ENCODE measurements at places on chromosomes 2 and 18. TPM values are rescaled to one million over a fixed set of nuclear protein-coding genes. Genes with fewer than 3 reads are reported as not detected.

DNA sequence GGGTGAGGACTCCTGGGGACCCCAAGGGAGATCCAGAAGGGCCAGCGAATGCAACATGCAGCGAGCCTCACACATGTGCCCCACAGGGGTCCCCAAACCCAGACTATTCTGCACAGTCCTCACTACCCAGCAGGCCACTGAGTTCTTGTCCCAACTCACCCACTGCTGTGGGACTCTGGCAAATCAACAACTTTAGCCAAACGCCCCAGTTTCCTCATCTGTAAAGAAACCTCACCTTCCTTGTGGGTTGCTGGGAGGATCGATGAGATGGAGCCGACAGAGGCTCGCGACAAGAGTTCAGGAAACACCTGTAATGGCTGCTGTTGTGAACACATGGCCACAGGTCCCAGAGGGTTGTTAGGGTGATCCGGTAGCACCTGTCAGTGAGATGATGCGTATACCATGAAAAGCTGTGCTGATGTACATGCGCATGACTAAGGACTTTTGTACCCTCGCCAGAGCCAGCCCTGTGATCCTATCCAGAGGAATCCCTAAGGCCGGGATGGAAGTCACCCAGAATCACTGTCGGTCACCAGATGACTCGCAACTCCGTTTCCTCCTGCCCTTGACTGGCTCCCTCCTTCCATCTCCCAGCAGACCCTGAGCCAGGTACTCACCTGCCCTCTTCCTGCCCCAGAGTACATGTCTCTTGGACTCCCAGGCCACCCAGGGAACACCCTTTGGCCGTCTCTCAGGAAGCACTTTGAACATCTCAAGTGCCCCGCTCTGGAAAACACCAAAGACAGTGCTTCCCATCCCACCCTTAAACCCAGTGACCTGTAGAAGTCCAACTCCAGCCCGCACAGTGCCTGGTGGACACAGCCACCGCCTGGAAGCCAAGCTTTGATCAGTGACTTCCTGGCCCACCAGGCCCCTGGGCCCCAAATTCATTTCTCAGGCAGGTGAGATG lies 103.3 kb upstream of the ID2 start:
- H3K4me1 ChIP-seq: peaks cover 2% of the 10 kb centered on the region
- no peak overlapping the region for H3K4me3 ChIP-seq
- peaks cover 6% of the 10 kb centered on the region for H3K27me3 ChIP-seq
- no peak overlapping the region for H3K27ac ChIP-seq

The RFTN2 gene
- 8.2 TPM for total RNA-seq

The CSRNP3 gene
- 14.7 TPM for total RNA-seq

DNA sequence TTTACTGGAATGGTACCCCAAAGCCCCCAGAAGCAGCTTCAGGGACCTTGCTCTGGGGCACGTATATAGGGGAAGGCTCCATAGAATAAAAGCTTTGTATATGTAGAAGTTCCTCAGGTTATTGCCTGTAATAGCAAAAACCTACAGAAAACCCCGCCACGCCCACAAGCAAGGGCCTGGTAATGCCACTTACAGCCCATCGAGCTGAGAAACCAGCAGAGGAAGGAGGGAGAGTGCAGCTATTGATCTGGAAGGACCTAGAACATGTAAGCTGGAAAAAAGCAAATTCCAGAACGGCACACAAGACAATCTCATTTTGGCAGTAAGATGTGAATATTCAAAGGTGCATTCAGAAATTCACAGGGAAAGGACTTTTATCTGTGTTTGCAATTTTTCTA lies 15.8 kb downstream of the HS1BP3 start:
- peaks cover 6% of the 10 kb centered on the region for H3K4me1 ChIP-seq
- no peaks in the 10 kb centered on the region for H3K36me3 ChIP-seq
- H3K27me3 ChIP-seq: no peaks in the 10 kb centered on the region
- no peak for DNase-seq
- H3K4me3 ChIP-seq: no peak overlapping the region

DNA sequence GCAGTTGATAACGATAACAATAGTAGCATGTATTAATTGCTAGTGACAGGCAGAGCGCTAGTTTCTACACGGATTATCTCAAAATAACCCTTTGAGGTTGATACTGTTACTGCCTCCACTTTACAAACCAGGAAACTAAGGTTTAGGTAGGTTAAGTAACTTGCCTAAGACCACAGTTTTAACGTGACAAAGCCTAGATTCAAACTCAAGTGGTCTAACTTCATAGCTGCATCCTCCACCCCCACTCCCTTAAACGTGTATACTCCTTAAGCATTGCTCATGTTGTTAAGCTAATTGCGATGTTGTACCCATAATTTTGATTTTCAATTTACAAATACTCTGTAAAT lies 1.2 kb downstream of the ME2 start:
- H3K4me1 ChIP-seq: peaks cover 34% of the 10 kb centered on the region
- no peak overlapping the region for H3K27ac ChIP-seq
- H3K4me3 ChIP-seq: peak overlapping the region; percentile 88
- no peaks in the 10 kb centered on the region for H3K36me3 ChIP-seq
- peak; percentile 15 for DNase-seq
- H3K27me3 ChIP-seq: no peaks in the 10 kb centered on the region

DNA sequence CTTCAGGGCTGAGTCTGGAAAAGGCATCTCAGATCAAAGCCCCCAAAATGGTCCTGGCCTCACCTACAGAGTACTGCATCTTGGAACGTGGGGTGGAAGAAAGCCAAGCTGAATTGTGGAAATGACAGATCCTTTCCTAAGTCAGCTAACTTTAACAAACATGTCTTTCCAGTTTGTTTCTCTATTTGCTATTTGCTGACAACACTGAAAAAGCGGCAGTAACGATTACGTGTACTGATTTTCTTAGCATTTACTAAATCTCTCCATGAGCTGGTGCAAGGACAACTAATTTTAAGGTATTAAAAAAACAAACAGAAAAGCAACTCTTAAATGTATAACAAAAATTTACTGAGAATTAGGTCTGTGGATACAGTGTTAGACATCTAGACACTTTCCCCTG lies 1.1 kb downstream of the HIBCH start:
- no peaks in the 10 kb centered on the region for H3K27me3 ChIP-seq
- H3K4me1 ChIP-seq: peaks cover 7% of the 10 kb centered on the region
- H3K36me3 ChIP-seq: no peaks in the 10 kb centered on the region
- peak overlapping the region; percentile 87 for H3K4me3 ChIP-seq

GRCh38 chr2:102770506-102770905 lies 8.7 kb downstream of the TMEM182 start:
- no peak overlapping the region for H3K4me3 ChIP-seq
- no peaks in the 10 kb centered on the region for H3K36me3 ChIP-seq
- peak; percentile 16 for DNase-seq
- H3K4me1 ChIP-seq: peaks cover 9% of the 10 kb centered on the region
- no peaks in the 10 kb centered on the region for H3K27me3 ChIP-seq

DNA sequence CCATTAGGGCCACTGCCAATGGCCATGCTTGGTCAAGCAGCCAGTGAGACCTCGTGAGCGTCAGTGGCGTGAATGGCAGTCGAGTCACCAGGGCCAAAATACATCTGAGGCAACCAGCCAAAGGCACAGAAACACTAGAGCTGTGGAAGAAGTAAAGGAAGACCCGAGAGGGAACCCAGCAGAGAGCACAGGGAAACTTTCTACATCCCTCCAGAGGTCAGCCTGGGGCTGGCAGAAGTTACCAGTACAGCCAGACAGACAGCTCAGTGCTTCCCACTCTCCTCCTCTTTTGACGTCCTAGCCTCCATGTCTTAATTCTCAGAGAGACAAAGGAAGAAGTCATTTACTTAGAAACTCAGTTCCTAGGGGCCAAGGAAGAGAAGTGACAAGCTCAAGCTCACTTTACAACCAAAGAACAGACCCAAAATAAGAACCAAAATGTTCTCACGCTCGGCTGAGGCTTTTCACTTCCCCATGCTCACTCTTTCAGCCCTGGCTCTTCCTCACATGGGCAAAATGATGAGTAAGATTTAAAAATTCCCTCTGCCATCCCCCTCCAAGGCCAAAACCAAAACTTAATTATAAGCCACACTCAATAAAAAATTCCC lies 8.7 kb downstream of the CYRIA start:
- no peak overlapping the region for H3K4me3 ChIP-seq
- no peaks in the 10 kb centered on the region for H3K36me3 ChIP-seq
- no peak overlapping the region for H3K27ac ChIP-seq
- no peaks in the 10 kb centered on the region for H3K27me3 ChIP-seq
- no peak for DNase-seq
- H3K4me1 ChIP-seq: peaks cover 18% of the 10 kb centered on the region

DNA sequence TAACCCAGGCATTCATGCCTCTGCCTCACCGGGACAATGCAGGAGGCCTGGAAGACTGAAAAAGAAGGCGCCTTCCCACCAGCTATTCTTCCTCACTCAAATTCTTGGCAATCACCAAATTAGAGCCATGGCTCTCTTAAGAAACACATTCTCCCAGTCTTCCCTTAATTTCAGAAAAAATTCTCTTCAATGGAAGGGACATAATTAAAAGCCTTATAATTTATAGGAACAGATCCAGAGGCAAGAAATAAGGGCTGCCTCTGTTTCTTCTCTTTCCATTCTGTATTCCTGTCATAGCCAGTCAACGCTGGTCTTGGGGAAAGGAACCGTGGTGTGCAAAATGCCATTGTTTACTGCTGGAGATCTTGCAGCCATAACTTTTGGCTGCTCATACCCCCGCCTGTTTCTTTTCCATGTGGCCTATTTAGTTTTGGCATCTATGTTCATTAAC lies 32.8 kb downstream of the DTNA start:
- DNase-seq: no peak
- no peaks in the 10 kb centered on the region for H3K27me3 ChIP-seq
- no peak overlapping the region for H3K27ac ChIP-seq
- peaks cover 11% of the 10 kb centered on the region for H3K4me1 ChIP-seq

Data from neural progenitor cell (in vitro differentiated cells).